Stimulated activated CD4-positive, alpha-beta T cell treated with anti-CD3 and anti-CD28 coated beads, Interleukin-15, amount 100 ng/mL, for 48 hours (primary cell): ENCODE measurements at places on chromosomes 3 and 15.

DNA sequence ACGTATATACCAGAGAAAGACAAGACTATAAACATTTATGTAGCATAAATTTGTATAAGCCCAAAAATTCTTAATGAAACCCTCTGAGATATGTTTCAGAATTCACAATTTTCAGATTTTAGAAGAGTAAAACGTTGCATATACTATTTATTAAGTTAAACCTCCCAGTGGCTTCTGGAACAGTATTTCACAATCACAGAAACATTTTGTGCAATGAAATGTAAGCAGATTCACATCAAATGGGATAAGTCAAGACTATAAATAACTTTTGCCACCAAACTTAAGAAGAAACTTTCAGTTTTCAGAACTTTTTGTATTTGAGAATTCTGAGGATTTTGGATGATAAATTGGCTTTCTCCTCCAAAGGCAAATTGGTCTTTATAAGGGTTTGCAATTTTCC is 9.2 kb downstream of the SLTM start:
- DNase-seq: no peak

DNA sequence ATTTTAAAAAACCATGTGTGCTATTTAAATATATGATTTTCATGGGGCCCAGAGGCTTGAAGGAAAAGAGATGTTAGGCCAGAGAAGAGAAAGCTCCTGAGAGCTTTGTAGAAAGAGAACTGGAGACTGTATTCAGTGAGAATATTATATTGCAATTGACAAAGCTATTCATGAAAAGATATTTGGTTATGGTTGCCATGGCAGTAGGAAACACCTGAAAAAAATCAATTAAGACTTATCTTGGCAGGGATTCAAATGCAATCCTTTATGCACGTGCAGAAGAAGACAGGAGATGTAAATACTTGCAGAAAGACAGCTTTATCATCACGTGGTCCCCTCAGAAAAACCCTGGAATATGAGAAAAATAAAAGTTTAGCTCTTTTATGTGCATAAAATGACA is 636.0 kb upstream of the TBL1XR1 start:
- DNase-seq: no peak

DNA sequence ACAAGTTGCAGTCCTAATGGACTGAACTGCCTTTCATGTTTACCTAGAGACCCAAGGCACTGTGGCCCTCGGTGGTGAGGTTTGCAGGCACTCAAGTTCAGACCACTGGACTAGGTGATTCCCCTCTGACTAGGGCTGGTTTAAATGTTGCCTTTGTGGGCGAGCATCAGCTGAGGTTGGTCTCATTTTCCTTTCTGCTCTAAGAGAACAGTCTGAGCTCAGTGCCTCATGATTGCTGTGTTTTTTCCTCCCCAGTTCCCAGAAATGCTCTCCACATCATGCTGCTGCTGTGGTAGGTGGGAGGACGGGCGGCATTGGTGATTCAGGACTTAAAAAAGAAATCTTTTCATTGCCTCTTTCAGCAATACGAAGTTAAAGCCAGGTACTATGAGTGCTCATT is 237.2 kb downstream of the MBNL1 start:
- DNase-seq: peak; percentile 19

GRCh38 chr3:195172039-195172684 is 98.8 kb downstream of the XXYLT1 start:
- no peak for DNase-seq

- DNase-seq: no peak
These were observed 70.2 kb downstream of the EFCAB12 start for GRCh38 chr3:129358177-129358771.

GRCh38 chr3:52527732-52528585 is 5.7 kb downstream of the NT5DC2 start:
- DNase-seq: no peak

GRCh38 chr3:121951291-121951919 is 57.2 kb downstream of the SLC15A2 start:
- no peak for DNase-seq

DNA sequence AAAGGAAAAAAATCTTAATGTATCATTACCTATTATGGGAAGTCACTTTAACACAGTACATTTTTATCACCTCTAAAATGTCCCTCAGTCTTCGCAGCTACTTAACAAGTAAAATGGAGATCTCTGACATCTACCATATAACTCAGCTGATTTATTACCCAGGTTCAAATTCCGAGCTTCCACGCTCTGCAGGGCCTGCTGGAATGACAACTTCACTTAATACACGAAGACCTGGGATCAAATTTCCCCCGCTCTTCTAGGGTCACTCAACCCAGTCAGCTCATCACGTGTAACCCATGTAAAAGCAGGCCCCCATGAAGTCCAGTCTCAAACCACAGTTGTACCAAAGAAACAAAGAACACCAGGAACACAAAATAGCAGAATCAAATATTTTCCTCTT is 44.2 kb upstream of the ACP3 start:
- DNase-seq: no peak

GRCh38 chr3:181699171-181699903 is 12.4 kb upstream of the SOX2 start:
- DNase-seq: no peak

- DNase-seq: no peak
These were observed 53.3 kb downstream of the OSBPL10 start for GRCh38 chr3:31927811-31928210.

DNA sequence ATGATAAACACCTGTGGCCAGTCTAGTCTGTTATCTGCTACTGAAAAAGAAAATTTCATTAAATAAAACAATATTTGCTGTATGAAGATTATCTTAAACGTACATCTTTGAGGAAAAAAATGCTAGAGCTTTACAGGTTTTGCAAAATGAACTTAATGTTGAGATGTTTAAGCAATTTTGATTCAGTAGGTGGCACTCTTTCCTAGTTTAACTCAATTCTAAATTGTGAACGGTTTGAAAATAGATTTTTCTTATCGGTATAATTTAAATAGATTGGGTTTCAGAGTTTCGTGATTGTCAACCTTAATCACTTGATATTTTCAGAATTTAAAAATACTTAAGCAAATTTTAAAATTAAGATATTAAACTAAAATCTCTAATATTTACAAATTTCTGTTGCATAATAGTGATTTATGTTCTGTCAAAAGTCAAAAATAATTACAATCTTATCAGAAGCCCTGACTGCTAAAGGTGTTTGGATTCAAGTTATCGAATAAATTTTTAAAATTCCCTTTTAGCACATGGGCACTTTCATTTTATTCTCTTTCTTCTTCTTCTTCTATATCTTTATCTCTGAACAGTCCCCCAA is 7.0 kb upstream of the RNF111 start:
- DNase-seq: no peak

DNA sequence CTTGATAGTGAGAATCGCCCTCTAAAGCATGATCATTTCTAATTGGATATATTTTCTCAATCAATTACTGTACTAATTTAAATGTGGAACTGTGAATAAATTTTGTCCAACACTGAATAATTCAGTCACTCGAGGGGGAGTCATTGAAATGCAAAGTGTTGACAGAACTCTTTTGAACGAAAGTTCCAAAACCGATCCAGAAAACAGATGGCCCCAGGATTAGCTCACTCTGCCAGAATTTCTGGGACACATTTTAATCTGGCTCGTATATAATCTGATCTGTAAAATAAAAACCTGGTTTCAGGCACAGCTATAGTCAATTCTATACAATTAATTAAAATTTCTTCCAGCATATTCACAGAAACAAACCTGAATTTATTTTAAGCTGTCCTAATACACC is 580.4 kb downstream of the ROBO1 start:
- DNase-seq: no peak

DNA sequence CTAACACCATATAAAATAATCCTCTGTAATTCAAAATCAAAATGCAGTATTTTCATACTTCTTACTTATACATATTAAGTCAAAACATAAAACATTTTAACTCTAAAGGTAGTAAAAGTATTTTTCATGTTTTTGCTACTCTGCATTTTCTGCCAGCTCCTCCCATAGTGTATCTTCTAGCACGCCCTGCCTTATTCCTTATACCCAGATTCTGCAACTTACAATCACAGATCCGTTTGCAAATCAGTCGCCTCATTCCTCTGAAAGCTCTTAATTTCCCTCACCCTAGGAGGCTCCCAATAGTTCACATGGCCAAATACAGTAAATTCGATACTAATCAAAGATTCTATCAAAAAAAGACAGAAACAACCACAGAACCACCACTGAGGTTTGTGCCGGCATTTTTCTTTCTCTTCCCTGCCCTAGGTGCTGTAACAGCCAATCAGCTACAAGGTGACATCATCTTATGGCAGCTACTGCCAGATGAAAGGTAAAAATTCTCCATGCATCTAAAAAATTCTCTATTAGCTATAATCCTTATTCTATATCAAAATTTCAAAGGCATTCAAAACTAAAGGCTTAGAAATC is 72.9 kb downstream of the CLASP2 start:
- DNase-seq: no peak

DNA sequence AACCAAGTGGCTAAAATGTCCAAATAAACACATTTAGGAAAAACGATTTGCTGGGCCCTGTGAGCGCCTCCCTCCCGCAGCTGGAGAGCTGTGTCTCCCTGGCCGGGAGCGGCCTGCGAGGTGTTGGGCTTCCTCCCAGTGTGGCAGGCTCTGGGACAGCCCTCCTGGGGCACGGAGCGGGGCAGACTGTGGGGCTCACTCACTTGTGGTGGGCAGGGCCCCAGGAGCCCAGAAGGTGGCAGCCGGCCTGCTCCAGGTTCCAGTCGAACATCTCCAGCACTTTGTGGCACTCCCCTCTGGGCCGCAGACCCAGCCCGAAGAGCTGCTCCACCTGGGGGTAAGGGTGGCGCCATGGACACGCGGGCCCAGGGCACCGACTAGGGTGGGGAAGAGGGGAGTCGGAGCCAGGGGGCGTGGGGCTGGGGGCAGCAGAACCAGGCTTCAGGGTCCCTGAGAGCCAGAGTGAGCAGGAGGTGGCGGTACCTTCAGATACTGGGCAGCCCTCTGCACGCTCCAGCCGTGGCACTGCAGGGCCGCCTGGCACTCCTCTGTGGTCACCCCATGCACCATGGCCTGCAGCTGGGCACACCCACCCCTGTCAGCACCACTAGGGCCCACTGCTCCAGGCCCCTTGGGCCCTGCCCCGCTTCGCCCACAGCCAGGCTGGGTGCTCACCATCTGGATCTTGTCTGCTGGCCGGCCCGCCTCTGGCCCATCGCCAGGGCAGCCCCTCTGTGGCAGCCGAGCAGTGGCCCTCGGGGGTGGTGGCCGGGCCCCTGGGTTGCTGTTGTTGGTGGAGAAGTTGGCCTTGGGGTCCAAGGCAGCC is 41.5 kb downstream of the TNK2 start:
- DNase-seq: no peak

DNA sequence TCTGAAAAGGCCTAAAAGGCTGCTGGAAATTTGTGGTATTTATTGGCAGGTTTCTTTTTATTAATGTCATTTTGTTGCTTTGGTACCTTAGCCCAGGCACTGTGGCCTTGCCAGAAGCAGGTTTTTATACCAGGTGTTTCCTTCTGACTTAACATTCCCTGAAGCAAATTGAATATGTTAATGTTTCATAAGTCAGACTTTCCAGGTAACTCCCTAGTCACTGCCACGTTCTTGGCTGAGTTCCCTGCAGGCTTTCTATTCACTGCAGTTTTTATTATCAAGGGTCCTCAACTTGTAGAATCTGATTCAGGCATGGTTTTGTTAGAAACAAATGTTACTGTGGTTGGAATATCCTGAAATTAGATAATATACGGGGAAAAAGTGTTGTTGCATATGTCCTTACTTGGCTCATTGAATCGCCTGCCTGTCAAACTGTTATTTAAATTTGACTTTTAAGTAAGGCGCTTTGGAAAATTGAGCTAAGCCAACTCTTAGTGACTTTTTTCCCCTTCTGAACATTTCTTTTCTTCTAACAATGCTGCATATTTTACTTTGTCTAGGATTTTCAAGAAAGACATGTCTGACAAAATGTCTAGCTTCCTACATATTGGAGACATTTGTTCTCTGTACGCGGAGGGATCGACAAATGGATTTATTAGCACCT is 22.9 kb downstream of the ITPR1 start:
- no peak for DNase-seq

- no peak for DNase-seq
These were observed 847 bp downstream of the WHAMM start for GRCh38 chr15:82810061-82810889.

- DNase-seq: no peak
These were observed 315.5 kb downstream of the ZPLD1 start for GRCh38 chr3:102750322-102750721.

DNA sequence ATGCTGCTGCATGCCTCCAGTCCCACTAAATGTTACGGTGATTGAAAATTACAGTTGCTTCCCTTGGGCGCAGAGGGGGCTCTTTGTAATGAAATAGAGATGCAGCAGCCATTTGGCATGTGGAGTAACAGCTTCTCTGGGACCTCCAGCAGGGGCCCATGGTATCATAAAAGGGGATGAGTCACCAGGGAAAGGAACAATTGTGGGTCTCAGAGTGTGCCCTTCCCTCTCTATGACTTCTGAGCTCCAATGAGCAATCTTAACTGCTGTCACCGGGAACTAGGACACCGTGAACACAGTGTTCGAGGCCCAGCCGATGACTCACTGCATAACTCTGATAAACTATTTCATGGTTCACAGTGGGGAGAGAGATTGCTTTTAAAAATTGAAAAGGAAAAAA is 164.8 kb upstream of the NUDT16 start:
- no peak for DNase-seq

DNA sequence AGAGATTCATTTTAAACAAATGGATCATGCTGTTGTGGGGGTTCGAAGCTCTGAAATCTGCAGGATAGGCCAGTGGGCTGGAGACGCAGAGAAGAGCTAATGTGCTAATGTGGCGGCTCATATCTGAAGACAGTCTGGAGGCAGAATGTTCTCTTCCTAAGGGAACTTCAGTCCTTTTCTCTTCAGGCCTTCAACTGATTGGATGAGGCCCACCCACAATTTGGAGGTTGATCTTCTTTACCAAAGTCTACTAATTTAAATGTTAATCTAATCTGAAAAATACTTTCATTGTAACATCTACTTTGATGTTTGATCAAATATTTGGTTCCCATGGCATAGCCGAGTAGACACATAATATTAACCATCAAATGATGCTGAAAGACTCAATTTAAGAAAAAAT is 940.2 kb downstream of the ROBO1 start:
- no peak for DNase-seq

GRCh38 chr15:49870472-49870871 is 248.6 kb downstream of the ATP8B4 start:
- DNase-seq: no peak

GRCh38 chr3:43523454-43524053 is 98.3 kb downstream of the ANO10 start:
- no peak for DNase-seq
